ENCODE measurements at places on chromosomes 7 and 10. TPM values are rescaled to one million over a fixed set of nuclear protein-coding genes. Genes with fewer than 3 reads are reported as not detected.

DNA sequence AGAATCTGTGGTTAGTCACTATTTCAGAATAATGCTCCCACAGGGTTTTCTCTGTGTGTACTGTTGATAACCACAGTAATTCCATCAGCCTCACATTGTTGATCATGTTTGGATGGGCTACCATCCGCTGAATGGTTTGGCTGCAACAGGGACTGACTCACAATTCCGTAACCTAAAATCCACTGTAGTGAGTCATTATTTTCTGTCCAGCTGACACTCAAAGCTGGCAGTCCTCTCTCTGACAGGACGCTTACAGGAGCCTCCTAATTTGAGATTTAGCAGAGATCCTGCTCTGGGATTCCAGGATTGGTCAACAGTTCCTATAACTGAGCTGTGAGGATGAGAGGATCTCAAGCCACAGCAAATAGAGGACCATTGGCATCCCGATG lies 32.7 kb downstream of the VWA2 start:
- DNase-seq: no peak

DNA sequence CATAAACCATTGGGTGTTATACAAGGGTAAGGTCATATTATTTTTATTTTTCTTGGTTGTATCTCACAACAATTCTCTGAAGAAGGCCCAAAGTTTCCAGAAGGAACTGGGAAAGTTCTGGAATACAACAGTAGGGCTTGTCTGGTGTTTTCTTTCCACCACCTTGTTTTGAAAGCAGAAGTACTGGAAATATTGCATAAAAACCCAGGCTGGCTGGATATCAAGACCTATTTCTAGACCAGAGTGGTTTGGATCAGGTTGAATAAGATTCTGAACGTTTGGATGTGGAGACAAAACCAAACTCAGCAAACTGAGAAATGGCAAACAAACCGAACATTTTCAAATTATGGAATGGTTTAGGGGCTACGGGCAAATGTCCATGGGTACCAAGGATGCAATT lies 182.6 kb upstream of the FZD8 start:
- no peak for DNase-seq

DNA sequence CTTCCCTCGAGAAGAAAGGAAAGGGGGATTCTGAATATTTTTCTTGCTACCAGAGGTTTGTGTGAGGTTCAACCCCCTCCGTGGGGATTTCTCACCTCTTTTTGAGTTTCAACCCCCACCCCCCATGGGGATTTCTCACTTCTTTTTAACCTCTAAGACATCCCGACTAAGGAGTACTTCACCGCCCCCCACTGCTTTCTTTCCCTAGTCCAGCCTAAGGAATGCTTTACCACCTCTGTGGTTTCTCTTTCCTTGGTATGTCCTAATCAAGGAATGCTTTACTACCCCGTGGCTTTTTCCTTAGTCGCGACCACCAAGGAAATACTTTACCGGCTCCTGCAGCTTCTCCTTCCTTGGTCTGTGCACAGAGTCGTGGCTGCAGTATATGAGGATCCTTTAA lies 149.4 kb downstream of the LYZL1 start:
- no peak for DNase-seq

DNA sequence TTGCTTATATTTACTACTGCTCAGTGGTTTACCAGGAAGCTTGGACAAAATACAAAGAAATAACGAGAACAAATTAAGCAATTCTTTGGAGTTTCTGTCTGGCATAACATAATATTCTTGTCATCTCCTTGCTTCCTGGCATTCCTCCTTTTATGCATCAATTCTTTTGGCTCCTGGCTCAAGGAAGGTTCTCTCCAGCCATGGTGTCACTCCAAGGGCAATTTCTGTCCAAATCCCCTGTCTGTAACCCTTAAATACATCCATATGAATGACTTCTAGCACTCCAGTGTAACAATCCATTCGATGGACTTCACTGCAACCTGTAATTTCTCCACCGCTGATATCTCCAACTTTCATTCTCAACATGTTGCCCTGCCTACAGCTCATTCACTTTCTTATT lies 617.7 kb upstream of the ANKRD30A start:
- no peak for DNase-seq

DNA sequence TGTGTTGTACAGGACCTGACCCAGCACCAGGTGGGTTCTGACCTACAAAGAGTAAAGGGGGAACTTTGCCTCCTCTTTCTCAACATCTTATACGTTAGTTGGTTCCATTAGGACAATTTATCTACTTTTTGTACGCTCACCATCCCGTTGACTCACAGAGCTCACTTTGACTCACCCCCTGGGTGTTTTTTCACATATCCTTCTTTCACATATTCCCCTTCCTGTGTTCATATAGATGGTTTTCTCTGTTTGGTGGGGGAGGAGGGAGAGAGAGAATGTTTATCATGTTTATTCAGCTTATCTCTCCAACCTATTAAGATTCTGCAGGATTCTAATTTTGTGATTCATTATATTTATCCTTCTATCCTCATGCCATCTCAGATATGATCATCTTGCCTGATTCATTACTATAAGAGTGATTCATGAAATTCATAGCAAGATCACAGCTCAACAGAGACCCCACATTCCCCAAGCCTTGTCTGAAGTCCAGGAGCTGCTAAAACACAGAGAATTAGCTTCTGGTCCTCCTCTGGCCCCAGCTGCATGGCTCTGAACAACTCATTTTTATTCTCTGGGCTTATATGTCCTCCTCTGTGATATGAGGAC lies 37.2 kb downstream of the PRSS2 start:
- peak; percentile 69 for DNase-seq

DNA sequence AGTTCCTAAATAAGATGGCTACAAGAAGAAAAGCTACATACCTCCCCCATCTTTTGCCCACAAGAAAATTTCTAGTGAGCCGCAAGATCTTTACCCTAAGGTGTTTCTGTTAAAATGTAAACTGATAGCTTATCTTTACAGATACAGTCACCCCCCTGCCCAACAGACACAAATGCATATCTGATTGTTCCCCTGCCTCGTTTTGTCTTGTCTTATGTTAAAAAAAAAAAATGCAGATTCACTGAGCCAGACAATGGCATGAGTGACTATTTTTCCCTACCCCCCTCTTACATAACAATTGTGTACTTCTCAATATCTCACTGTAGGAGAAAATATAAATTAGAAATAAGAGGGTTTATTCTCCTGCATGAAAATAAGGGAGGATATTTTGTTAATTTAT lies 8.5 kb downstream of the ZNF138 start:
- DNase-seq: no peak

DNA sequence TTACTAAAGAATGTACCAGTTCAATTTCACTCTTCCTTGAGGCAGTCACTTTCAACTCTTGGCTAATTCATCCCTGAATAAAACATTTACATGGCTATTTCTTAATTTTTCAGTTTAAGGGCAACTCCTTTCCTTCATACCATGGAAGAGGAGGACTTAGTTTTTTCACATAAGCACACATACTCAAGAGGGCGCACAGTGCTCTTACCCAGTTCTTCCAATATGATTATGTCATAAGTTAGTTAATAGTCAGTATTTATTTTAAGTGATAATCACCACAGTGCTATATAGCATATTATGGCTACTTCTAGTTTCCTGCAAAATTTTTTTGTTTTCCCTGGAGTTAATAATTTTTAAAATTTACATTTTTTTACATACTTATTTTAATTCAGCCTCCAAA lies 58.6 kb downstream of the SND1 start:
- DNase-seq: no peak

DNA sequence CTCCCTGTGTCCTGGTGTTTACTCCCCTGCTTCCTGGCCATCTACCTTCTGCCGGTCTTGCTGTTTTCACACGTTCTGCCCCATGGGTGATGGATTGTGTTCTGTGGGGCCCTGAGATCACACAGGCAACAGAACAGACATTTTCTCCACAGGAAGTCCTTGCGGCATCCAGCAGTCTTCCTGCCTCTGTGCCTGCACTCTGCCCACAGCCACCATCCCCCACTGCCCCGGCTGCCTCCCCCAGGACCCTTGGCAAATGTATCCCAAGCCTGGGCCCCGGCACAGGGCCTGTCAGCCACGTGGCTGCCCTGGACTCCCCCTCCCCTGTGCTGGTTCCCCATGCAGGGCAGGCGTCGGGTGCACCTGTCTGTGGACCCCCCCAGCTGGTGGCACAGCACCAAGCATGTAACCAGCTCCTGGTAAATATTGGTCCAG lies 184.2 kb downstream of the WDR37 start:
- no peak for DNase-seq

HTRA1 gene
- total RNA-seq: not detected

PRKRIP1 gene
- 31.4 TPM for total RNA-seq

OR13A1 gene
- not detected for total RNA-seq

MSS51 gene
- 2.4 TPM for total RNA-seq

NUTM2A gene
- 0.64 TPM for total RNA-seq

SPDYE6 gene
- not detected for total RNA-seq

NT5C3A gene
- 40.9 TPM for total RNA-seq
